ENCODE measurements at places on chromosomes 1 and 21. TPM values are rescaled to one million over a fixed set of nuclear protein-coding genes. Genes with fewer than 3 reads are reported as not detected.

The F3 gene
- not detected for total RNA-seq

DNA sequence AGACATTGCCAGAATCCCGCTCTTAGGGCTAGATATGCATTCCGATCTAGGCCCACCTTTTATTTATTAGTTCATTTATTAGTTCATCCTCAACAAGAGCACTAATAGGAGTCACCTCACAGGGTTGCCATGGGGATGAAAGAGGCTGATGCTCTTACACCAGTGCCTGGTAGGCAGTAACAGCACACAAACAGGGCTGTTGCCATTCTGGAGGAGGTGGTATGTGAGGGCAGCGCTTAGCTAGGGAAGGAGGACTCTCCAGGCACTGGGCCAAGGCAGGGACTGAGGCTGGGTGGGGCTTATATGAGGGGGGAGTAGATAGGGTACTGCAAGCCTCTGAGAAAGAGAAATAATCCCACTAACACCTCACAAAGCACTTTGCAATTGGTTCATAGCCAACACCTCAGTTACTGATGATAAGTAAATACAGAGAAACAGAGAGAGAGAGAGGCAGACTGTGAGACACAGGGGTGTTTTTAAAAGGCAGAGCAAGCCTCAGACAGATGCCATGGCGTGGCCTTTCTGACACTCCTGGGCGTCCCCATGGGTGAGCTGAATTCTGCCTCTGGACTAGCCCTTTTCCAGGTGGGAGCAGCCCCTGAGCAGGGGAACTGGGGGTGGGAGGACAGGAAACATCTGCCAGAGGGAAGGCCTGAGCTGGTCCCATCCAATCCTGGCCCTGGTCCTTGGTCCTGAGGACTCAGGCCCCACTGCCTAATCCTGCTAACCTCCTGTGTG is 5.9 kb downstream of the FCGR2A start:
- no peak for DNase-seq
- H3K4me3 ChIP-seq = no peak overlapping the region

GRCh38 chr1:180616439-180616838 is 15.4 kb upstream of the XPR1 start:
- no peak overlapping the region for H3K27ac ChIP-seq
- no peaks in the 10 kb centered on the region for H3K36me3 ChIP-seq
- H3K4me1 ChIP-seq = peaks cover under 1% of the 10 kb centered on the region

GRCh38 chr1:112048421-112048820 is 59.0 kb upstream of the KCND3 start:
- H3K4me3 ChIP-seq = no peak overlapping the region
- no peak for DNase-seq
- H3K36me3 ChIP-seq = no peaks in the 10 kb centered on the region
- H3K27ac ChIP-seq = no peak overlapping the region

- H3K4me1 ChIP-seq = peaks cover 5% of the 10 kb centered on the region
- H3K27ac ChIP-seq = no peak overlapping the region
- no peak overlapping the region for H3K4me3 ChIP-seq
Observed at GRCh38 chr1:218367118-218367517, 22.0 kb downstream of the TGFB2 start.
